CMK (cell line): ENCODE measurements at places on chromosomes 4 and X.
A peak's percentile ranks its signal among the peaks of the same experiment; 100 is the strongest.

DNA sequence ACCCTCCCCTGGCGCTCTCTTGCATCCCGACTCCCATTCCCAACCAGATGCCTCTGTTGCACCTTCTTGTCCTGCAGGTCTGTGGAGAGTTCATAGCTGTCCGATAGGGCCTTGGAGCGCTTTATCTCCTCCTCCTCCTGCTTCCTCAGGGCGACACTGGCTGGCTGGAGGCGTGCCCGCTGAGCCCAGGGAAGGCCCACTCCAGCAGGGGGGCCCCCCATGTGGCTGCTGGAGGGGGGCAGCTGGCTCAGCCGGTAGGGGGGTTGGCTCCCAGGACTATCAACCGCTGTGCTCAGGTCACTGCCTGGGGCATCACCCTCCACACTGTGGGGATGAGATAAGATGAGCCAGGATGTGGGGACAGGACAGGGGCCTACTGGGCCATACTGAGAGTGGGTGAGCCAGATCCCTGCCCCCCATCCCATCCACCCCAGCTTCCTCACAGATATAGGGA lies 25.6 kb downstream of the IQSEC2 start:
- peak; percentile 96 for DNase-seq

DNA sequence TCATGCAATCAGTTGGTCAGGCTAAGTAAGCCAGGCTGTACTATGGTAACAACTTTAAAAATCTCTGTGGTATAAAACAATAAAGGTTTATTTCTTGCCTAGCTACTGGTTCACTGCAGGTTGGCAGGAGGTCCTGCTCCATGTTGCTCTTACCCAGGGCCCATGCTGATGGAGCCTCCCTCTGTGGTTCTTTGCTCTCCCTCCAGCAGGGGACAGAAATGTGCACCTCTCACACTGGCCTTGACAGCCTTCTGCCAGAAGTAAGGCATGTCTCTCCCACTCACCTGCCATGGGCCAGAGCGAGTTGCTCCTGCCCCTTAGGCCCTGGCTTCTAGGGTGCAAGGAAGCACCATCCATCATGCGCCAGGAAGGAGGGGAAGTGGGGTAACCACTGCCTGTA lies 31.1 kb downstream of the CLDN22 start:
- DNase-seq = no peak

GRCh38 chr4:68606240-68606639 lies 30.1 kb upstream of the UGT2B17 start:
- DNase-seq = no peak

- DNase-seq = no peak
Observed at GRCh38 chr4:16032396-16032770, 51.4 kb downstream of the PROM1 start.

DNA sequence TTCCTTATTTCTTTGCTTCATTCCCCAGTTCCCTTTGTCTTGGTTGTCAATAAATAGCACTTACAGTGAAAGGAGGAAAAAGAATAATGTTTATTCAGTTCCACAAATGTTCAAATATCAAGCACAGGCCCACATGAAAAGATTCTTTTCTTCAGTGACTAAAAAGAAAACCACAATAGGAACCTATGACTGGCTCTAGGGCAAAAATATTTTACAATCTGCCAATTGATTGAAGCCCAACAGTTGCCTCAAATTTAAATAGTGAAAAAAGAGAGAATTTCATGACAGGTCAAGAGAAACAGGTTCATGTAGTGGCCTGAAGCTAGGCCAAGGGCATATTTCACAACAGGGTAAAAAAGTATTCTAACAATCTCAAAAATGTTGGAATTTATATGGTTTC lies 553.8 kb downstream of the CENPC start:
- DNase-seq = no peak
